ENCODE measurements at places on chromosomes 3 and 15.
A peak's percentile ranks its signal among the peaks of the same experiment; 100 is the strongest.

- ATAC-seq: no peak
Measured at GRCh38 chr3:126816298-126816697, 112.3 kb downstream of the CHCHD6 start.

GRCh38 chr3:5332270-5332956, 144.9 kb downstream of the EDEM1 start:
- peak; percentile 33 for ATAC-seq

DNA sequence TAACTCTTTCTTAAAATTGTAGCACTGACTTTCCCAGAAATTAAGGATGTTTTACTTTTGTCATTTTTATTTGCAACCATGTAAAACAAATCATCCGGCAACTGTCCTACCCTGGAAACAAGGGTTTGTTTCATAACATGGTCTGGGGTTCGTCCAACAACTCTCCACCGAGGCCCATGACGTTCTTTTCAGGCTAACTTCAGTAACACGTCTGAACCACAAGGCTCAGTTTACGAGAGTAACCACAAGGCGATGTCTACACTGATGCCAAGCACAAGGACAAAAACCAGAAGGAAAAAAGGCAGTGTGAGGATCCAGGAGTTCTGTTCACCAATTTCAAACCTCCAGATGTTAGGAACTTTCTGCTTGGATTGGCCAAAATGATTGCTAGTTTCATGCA, 546.1 kb downstream of the NTRK3 start:
- no peak for ATAC-seq

GRCh38 chr3:132211896-132212295, 105.3 kb upstream of the ACP3 start:
- no peak for ATAC-seq

DNA sequence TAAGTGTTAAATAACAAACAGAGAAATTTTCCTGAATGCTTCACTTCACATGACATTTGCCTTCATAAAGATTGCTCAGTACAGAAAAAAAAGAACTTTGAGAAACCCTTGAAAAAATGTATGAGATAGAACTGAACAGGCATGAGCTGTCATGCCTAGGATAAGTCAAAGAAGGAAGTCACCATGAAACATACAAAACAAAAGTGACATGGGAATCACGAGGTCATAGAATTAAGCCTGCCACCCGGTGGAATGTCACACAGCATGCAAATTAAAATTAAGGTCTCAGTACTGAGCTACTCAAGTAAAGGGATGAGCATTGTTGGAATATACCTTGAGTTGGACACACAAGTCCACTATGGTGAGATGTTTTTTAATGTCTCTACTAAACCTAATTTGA, 652.5 kb upstream of the NECTIN3 start:
- no peak for ATAC-seq

DNA sequence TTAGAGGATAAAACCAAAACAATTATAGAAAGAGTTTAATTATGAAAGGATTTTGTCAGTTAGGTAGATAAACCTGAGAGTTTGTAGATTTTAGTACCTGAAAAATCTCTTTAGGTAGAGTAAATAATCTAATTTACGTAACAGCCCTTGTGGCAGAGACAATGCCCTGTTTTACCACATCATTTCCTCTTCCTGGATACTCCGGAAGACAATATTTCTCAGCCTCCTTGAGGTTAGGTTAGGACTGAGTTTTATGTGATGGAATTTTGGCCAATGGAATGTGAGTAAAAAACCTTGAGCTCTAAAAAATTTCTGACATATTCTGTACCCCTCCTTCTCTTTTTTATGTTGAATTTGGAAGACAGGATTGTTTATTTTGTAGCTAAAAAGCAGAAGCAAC, 50.7 kb upstream of the TPRG1 start:
- ATAC-seq: peak; percentile 43

GRCh38 chr3:124774327-124774718, 44.1 kb downstream of the UMPS start:
- no peak for ATAC-seq

Data from activated T-helper 17 cell treated with anti-CD3 and anti-CD28 coated beads, Interleukin-2, amount 50 U/mL, for 72 hours (primary cell).